ENCODE measurements at places on chromosomes 6 and 20.

DNA sequence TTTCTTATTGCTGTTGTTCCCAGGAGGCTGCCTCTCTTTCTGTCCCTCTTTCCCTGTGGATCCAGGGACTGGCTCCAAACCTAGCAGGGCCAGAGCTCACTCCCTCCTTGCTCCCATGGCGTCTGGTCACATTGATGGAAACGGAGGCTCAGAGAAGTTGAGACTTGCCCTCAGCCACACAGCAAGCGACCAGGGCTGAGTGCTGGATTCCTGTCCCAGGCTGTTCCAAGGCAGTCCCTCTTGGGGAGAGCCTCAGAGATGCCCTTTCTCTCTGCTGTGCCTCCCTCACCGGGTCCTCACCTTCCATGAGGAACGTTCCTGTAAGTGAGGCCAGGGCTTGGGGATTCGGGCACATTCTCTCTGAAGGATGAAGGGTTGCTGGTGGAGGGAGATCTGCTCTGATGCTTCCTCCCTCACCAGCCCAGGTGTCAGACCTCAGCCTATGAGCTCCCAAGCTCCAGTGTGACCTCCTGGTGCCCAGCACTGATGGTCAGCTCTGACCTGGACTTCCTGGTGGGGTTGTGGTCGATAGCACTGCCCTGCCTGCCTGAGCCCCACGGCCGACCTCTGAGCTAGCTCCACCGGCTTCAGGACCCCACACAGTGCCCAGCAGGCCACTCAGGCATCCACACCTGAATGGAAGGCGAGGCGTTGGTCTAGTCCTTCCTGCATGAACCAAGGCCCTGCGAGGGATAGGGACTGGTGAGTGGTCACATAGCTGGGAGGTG, 26.8 kb downstream of the SUN5 start:
- DNase-seq: no peak

- peak; percentile 52 for DNase-seq
Observed at GRCh38 chr6:158057213-158057987, 75.7 kb downstream of the SYNJ2 start.

DNA sequence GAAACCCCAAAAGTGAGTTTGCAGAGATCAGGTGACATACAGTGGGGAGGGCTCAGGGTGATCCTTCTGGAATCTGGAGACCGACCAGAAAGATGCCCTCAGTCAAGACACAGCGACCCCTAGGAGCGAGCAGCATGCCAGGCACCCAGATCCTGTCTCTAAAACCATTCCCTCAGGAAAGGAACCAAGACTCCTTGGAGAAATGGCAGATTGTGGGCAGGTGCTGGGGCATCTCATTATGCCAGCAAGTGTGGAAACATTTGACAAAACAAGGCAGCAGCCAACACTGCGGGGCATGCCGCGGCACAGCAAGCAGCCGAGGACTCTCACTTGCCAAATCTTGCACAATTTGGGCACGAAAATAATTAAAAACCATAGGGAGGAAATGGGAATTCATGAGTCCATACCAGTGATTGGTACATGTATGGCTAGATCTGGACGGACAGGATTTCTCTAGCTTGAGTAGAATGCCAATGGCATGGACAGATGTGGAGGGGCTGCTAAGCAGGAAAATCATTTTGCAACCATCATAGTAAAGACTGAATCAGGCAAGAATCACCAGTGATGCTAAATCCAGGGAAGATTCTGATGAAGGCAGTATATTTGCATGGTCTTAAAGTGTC, 76.9 kb downstream of the GINS1 start:
- DNase-seq: no peak

GRCh38 chr20:10670501-10671220, 3.1 kb downstream of the JAG1 start:
- DNase-seq: no peak

GRCh38 chr6:5054245-5054873, 30.8 kb upstream of the PPP1R3G start:
- DNase-seq: no peak

DNA sequence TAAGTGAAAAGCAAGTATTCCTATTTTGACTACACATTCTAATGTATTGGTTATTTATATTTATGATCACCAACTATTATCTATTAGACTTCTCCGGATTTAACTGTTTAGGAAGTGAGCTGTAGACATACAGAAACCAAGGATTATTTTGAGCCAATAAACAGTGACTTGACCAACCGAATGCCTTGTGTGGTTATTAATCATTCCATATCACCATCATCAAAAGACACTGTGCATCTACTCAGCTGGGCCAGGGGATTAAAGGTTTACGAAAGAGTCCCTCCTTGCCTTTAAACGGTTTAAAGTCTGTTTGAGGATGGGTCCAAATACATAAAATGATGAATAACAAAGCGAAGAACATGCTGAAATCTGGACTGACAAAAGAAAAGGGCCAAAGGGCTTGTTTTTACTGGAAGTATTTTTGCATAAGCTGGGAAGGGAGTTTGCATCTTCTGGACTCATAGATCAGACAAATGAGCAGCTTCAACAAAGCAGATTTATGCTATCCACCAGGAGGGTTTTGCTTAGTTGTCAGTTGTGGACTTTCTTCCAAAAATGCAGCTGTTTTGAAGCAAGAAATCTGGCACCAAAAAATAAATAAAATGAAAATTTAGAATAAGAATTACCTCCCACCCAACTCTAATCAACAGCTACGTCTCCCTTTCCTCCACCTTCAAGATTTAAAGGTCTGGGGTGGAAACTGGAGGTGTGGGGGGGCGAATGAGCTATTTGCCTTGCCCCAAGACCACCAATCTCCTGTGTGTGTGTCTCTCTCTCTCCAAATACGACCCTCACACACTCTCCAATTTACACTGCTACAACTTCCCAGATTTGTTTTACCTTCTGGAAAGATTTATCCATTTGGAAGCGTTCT, 33.6 kb upstream of the ID4 start:
- no peak for DNase-seq

All from activated CD4-positive, alpha-beta T cell treated with anti-CD3 and anti-CD28 coated beads, Interleukin-2, amount 50 U/mL, for 24 hours (primary cell).